ENCODE measurements at places on chromosomes 7 and 10.

DNA sequence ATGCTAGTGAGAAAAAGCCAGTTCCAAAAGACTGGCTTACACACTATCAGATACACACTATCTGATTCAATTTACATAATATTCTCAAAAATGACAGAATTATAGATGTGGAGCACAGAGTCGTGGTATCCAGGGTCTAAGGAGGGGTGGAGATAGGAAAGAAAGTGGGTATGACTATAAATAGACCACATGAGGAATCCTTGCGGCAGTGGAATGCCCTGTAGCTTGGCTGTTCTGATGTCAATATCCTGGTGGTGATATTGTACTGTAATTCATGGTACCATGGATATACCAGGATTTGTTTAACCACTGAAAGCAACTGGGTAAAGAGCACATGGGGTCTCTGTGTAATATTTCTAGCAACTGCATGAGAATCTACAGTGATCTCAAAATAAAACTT is 67.7 kb upstream of the TMEM72 start:
- DNase-seq: no peak

GRCh38 chr7:101507791-101508252 is 121.3 kb downstream of the MYL10 start:
- no peak for DNase-seq

GRCh38 chr7:29247224-29247962 is 52.8 kb downstream of the CHN2 start:
- no peak for DNase-seq

DNA sequence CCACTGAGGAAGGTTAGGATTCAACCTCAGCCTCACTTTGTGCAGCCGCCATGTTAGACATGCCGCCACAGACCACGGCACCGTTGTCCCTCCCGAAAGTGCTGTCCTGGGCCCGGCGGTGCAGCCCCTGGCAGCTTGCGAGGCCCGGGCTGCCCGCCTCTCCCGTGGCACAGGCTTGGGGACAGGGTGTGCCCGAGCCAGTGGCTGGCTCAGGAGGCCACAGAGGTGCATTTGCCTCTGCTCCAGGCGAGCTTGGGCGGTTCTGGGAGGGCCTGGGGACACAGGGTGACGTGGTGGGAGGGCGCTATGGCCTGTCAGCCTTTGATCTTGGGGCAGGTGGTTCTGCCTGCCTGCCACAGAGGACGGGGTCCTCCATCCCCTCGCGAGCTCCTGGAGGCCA is 41.1 kb downstream of the NKX6-2 start:
- DNase-seq: no peak

GRCh38 chr7:64990216-64990615 is 620 bp downstream of the ZNF117 start:
- no peak for DNase-seq

DNA sequence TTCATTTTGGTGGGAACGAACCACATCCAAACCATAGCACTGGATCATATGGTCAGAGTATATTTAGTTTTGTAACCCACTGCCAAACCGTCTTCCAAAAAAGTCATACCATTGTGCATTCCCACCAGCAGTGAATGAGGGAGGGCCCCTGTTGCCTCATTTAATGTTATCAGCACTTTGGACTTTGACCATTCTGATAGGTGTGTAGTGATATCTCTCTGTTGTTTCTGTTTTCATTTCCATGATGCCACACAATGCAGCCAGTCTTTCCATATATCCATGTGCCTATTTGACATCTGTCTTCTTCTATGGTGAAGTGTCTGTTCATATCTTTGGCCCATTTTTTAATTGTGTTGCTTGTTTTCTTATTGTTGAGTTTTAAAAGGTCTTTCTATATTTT is 105.0 kb upstream of the PPP2R2D start:
- no peak for DNase-seq

GRCh38 chr10:60101821-60102220 is 195.5 kb upstream of the CCDC6 start:
- DNase-seq: no peak

GRCh38 chr10:122986335-122986734 is 6.1 kb downstream of the PSTK start:
- DNase-seq: no peak

DNA sequence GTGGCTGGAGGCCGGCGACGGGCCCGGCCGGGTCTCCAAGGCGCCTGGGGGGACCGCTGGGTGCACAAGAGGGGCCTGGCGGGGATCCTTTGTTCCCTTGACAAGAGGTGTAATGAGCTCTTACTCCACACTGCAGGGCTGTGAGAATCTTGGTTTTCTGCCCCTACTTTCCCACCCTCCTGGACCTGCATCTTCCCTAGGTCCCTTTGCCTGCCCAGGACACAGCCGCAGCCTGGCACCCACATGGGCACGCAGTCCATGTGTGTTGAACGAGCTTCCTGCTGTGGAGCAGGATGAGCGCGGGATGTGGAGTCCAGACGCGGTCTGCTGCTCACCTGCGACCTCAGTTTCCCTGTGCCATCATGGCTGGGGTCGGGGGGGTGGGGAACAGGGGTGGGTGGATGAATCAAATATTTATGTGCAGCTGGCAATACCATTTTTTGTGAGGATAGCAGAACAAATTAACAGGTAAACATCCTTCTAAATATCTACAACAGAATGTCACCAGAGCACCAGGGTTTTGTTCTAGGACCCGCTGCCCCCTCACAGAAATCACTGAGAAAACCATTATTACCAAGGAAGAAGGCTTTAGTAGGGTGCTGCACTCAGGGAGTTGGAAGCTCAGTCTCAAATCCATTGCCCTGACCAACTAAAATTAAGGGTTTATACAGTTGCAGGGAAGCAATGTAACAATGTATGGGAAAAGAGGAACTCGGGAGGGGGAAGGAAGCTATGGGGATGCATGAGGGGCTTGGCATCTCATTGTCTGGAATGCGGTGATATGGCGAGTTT is 474 bp upstream of the NSMCE4A start:
- DNase-seq: no peak

GRCh38 chr7:124552217-124552616 is 213.4 kb downstream of the GPR37 start:
- no peak for DNase-seq

- no peak for DNase-seq
These were observed 24.1 kb downstream of the PRF1 start for GRCh38 chr10:70578371-70578947.

DNA sequence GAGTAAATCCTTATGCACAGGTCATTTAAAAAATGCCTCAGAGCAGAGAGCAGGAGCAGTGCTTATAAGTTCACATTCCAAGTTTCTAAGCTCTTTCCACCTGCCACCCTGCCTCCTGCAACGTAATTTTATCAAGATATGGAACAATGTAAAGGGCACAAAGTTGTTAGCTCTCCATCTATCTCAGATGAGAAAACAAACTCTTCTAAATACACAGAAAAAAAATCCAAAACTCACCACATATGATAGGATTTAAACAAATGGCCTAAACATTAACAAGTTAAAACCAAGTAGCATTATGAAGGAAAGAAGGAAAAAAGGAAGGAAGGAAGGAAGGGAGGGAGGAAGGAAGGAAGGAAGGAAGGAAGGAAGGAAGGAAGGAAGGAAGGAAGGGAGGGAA is 1132.8 kb downstream of the GRM8 start:
- no peak for DNase-seq

DNA sequence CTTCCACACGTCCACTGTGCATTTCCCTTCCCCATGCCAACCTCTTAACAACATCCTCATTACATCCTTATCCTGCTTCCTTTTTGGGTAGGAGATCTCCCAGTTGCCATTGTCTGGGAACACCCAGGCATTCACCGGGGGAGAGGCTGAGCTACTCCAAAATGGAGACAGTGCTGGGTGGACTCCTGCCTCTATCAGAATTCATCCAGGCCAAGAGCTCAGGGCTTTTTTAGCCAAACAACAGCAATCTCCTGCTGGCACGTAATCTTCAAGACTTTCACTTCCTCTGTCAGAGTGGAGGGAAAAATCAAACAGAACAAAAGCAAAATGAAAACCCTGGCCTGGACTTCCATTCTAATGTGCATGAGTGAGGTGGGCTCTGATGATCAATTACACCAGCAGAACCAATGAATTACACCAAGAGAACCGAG is 245.0 kb downstream of the PRPF18 start:
- DNase-seq: no peak

- DNase-seq: no peak
These were observed 97.5 kb downstream of the PTPN20 start for GRCh38 chr10:47008769-47009168.

- no peak for DNase-seq
These were observed 1.8 kb downstream of the HOXA10 start for GRCh38 chr7:27172315-27172774.

DNA sequence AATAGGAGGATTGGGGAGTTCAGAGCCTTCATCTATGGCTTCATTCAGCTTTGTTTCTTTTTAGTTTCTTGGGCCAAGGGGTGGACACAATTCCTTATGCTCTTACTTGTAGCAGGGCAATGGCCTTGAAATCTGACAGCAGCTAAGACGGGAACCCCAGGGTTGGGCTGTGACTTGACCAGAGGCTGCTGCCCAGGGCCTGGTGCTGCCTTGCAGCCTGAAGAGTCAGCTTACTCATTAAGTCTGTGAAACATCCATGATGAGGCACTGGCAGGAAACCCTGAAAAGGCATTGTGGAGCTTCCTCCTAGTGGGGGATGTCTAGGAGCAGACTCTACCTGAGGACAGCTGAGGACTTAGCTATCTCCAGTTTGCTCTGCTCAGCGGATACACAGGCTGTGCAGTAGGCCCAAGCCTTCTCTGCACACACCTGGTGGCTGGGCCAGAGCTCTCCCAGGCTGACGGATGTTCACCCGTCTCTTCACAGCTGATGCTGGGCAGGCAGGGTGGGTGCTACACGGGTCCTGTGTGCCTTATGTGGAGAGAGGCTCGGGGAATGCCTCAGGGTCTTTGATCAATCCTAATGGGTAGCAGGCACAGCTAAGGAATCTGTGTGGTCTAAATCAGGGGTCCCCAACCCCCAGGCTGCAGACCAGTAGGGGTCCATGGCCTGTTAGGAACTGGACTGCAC is 17.8 kb downstream of the CXCL12 start:
- no peak for DNase-seq

DNA sequence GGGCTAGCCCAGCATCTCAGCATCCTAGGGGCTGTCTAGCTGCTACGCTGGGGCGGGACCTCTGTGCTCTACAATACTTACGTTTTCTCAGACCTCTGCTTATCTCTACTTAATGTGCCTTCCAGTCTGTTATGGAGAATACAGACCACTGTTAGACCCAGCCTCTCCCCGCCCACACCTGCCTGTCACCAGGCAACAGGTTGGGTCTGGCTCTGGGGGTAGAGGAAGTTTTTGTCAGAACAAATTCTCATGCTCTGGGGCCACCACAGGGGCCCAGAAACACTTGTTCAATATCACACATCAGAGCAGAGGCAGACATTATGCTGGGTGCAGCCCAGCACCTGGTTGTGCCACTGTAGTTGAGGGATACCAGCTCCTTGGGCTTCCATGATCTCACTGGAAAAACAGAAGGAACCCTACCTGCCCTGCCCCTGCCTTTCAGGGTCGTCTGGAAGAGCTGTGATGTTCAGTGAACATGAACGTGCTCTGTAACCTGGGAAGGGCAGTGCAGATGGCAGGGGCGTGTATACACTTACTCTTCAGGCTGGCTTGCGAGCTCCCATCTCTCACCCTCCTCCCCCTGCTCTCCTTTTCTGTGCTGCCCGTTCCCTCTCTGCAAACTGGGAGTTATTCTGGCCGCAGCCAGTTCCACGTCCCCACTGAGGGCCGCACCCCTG is 135.2 kb upstream of the PODXL start:
- no peak for DNase-seq

GRCh38 chr10:34528320-34528719 is 286.8 kb downstream of the PARD3 start:
- DNase-seq: no peak

DNA sequence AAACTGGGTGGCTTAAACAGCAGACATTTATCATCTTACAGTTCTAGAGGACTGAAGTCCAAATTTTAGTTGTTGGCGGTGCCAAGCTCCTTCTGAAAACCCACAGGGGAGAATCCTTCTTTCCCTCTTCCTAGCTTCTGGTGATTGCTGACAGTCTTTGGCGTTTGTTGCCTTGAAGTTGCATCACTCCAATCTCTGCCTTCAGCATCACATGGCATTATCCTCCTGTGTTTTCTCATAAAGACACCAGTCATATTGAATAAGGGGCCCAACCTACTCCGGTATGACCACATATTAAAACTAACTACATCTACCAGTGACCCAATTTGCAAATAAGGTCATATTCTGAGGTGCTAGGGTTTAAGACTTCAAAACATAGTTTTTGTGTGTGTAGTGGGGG is 472.1 kb upstream of the IGFBP3 start:
- DNase-seq: no peak

GRCh38 chr7:156988343-156989185 is 21.9 kb downstream of the MNX1 start:
- no peak for DNase-seq

DNA sequence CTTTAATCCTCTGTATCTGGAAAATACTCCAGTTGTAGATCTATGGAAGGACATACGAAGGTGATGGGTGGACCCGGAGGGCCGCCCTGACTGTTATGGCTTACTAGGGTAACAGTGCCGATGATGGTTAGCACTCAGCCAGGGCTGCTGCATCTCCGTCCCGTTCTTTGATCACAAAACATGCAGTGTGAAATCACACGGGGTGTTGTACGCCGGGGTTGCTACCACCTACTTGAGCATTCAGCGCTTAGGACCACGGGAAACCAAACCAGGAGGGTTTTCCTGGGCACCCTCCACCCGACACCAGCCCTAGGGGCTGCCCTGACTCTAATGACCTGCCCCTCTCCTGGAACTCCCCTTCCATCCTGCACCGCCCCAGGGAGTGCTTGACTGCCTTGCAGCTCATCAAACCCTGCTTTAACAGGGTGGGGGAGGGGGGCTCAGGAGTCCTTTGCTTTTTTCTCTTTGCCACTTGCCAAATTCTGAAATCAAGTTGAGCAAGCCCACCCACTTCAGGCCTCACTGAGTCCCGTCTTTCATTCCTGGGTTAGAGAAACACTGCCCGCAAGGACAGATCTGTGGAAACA is 20.4 kb downstream of the ZNF775 start:
- no peak for DNase-seq

GRCh38 chr10:17431871-17432311 is 22.5 kb downstream of the ST8SIA6 start:
- DNase-seq: peak; percentile 71

- DNase-seq: no peak
These were observed 327.2 kb upstream of the KCND2 start for GRCh38 chr7:119945822-119946221.

DNA sequence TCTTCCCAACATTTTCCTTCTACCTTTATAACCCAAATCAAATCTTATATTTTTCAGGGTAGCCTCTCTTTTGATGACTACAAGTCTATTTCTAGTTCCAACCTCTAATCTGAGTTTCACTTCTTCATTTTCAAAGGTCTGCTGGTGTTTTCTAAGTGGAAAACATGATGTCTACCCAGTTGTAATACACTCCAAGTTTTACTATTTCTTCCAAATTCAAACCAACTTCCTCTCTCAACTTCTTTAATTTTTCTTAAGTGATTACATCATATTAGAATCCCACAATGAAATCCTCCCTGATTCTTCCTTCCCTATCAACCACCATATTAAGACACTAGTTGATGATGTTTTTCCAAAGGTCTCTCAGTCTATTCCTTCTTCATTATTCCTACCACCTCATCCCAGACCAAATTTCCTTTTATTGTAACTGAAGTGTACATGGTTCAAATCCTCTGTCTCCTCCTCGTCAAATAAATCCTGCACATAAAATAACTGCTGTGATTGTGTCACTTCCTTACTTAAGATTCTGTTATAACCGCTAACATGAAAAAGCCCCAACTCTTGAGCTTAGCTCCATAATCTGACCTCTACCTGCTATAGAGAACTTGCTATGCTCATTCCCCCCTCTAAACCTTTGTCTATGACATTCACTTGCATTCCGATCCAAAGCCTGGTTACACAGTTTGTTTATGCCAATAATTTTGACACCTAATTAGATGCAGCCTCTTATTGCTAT is 12.7 kb downstream of the TAS2R38 start:
- DNase-seq: no peak

All from bone marrow (tissue), 2 donors.